Right ventricle myocardium inferior (tissue), 1 donor: ENCODE measurements at places on chromosomes 3 and 15. TPM values are rescaled to one million over a fixed set of nuclear protein-coding genes. Genes with fewer than 3 reads are reported as not detected.

GRCh38 chr3:80035021-80035420 is 267.2 kb upstream of the ROBO1 start:
- no peak for DNase-seq

- DNase-seq = no peak
Observed at GRCh38 chr3:64188810-64189560, 36.3 kb downstream of the PRICKLE2 start.

The PTX3 gene
- 0.16 TPM for total RNA-seq

The RPP25 gene
- 2.7 TPM for total RNA-seq

The CLDN16 gene
- not detected for total RNA-seq

The PSTPIP1 gene
- 4.5 TPM for total RNA-seq

The ANO10 gene
- total RNA-seq = 12.3 TPM

GRCh38 chr3:40505599-40506462 is at the start of gene ZNF620:
Gene ZNF620, plus strand, starts transcription at chr3:40506039. Its CDS starts 314 bp downstream, at chr3:40506353.
- peak; percentile 77 for DNase-seq

The VWA5B2 gene
- not detected for total RNA-seq

GRCh38 chr15:30830961-30831360 is 72.8 kb upstream of the FAN1 start:
- DNase-seq = no peak

The MNS1 gene
- total RNA-seq = 1.0 TPM

The VILL gene
- 4.4 TPM for total RNA-seq

DNA sequence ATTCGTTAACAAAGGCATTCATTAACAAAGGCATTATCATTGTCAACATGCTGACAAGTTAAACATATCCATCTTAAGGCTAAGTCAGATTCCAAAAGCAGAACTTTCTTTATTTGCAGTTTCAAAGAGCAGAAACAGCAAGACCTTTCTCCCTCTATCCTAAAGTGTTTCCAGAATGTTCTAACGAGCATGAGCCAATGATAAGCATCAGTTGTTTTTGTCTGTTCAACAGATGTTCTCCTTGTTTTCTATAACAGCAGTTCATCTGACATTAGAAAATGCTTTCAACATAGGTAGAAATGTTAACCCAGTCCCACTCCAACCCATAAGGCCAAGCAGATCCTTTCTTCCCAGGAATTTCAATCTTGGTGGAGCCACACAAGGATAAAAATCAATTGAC is 77.6 kb upstream of the POMGNT2 start:
- DNase-seq = no peak
